ENCODE measurements at places on chromosomes 4 and X.
A peak's percentile ranks its signal among the peaks of the same experiment; 100 is the strongest.

DNA sequence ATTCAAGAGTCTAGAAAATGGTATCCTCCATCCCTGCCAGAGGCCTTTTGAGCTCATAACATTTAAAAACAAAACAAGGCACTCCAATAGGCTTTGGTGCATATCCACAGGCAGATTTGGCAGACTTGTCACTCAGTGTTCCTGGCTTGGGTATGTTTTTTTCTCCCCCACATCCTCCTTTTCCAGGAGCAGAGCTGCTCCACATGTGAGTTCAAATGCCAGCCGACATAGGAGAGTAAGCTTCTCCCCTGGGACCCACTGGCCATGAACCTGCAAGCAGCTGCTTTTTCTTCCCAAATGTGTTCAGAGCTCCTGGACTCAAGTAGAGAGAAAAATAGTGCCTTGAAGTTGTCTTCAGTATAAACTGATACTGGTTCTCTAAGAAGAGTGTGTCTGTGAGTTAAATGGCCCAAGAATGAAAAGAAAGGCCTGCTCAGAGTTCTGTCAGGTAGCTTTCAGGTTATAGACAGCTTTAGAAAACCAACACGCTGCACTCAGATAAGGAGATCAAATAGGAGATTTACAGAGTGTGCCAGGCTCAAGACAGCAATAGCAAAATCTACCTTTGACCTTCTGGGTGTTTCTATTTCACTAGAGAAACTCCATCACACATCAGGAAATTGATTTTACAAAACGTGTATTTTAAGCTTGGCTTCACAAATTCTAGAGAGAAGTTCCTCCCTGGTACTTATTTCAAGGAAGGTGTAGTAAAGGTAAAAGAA, 162.5 kb upstream of the GALNT7 start:
- no peak for DNase-seq
- peaks cover 35% of the 10 kb centered on the region for H3K27me3 ChIP-seq
- no peaks in the 10 kb centered on the region for H3K36me3 ChIP-seq
- H3K4me3 ChIP-seq = no peak overlapping the region
- H3K27ac ChIP-seq = no peak overlapping the region

DNA sequence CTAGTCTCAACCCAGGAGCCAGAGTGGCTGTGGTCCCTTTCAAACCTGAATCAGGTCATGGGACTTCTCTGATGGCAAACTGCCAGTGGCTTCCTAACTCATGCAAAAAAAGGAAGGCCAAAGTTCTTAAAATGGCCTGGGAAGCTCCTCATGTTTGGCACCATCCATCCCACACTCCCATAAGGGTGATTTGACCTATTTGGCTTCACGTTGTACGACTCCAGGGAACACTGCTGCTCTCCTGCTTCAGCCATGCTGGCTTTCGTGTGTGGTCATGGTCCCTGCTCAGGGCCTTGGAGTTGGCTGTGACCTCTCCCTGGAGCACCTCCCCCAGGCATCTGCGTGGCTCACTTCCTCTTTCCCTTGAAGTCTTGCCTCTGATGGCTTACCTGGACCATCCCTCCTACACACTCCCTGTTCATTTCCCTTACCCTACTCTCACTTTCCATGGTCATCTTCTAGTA, 12.8 kb upstream of the TMSB4X start:
- H3K36me3 ChIP-seq = no peaks in the 10 kb centered on the region

- no peaks in the 10 kb centered on the region for H3K27me3 ChIP-seq
- H3K4me1 ChIP-seq = peaks cover under 1% of the 10 kb centered on the region
- no peak for DNase-seq
- H3K36me3 ChIP-seq = no peaks in the 10 kb centered on the region
- H3K4me3 ChIP-seq = no peak overlapping the region
- H3K27ac ChIP-seq = no peak overlapping the region
Measured at GRCh38 chr4:5511791-5512190, 196.6 kb downstream of the EVC2 start.

GRCh38 chr4:98447648-98448047, 186.5 kb downstream of the RAP1GDS1 start:
- H3K36me3 ChIP-seq = peaks cover 3% of the 10 kb centered on the region
- no peak for DNase-seq
- no peak overlapping the region for H3K27ac ChIP-seq
- peaks cover 18% of the 10 kb centered on the region for H3K4me1 ChIP-seq
- no peaks in the 10 kb centered on the region for H3K27me3 ChIP-seq

- no peak overlapping the region for H3K27ac ChIP-seq
- no peaks in the 10 kb centered on the region for H3K36me3 ChIP-seq
- H3K4me3 ChIP-seq = no peak overlapping the region
- no peak for DNase-seq
- H3K4me1 ChIP-seq = no peaks in the 10 kb centered on the region
Measured at GRCh38 chr4:89572224-89572858, 264.6 kb downstream of the SNCA start.

DNA sequence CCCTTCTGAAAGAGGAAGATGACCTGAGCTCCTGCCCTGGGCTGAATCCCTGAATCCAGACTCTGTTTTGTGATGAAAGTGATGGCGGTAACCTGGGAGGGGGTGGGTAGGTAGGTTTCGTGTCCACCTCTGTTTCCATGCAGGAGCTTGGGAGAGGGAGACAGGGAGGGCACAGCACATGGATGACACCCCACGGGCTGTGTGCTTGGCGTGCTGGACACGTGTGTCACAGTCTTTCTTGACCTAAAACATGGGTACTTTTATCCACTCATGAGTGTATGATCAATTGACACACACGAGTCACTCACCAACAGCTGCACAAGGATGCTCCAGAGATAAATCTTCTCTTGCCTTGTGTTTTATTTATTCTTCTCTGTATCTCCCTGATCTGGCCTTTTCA, 111.5 kb downstream of the DHRSX start:
- H3K4me3 ChIP-seq = no peak overlapping the region
- H3K36me3 ChIP-seq = no peaks in the 10 kb centered on the region
- H3K27ac ChIP-seq = no peak overlapping the region
- H3K27me3 ChIP-seq = no peaks in the 10 kb centered on the region

DNA sequence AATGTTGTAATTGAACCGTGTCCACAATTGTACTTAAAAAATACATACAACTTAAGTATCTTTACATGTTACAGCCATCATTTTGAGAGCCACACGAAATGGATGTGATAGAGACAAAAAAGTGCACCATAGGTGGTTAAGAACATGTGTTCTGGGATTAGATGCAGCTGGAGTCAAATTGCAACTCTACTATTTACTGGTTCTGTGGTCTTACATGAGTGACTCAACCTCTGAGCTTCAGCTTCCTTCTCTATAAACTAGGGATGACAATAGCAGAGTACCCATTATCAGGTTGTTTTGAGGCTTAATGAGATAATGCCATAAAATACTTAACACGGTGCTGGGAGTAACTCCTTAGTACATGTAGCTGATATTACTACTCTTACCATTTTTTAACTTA, 130.4 kb downstream of the IDS start:
- H3K27ac ChIP-seq = no peak overlapping the region
- no peaks in the 10 kb centered on the region for H3K36me3 ChIP-seq
- peaks cover 17% of the 10 kb centered on the region for H3K4me1 ChIP-seq

GRCh38 chr4:180542445-180543100, 1700.6 kb upstream of the TENM3 start:
- H3K4me3 ChIP-seq = no peak overlapping the region
- no peak overlapping the region for H3K27ac ChIP-seq
- no peaks in the 10 kb centered on the region for H3K4me1 ChIP-seq
- H3K27me3 ChIP-seq = no peaks in the 10 kb centered on the region
- no peaks in the 10 kb centered on the region for H3K36me3 ChIP-seq
- DNase-seq = no peak

DNA sequence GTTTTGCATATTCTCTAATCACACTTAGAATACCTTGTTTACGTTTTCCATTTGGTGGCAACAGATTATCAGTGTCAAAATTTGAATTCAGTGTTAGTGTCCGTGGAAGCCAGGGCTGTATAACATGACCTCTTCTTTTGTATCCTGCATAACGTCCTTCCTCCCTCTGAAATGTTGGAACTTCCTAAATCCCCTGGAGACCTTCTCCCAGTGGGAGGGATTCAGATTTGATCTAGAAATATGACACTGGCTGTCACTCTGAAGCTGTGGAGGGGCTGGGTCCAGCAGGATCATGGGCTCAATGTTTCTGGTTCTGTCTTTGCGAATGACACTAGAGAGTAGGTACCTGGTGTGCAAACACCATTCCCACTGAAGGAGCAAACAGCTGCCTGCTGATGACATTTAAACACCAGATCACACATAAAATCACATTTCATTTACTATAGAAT, 850 bp upstream of the CXCL3 start:
- no peaks in the 10 kb centered on the region for H3K36me3 ChIP-seq
- DNase-seq = peak; percentile 20
- H3K4me3 ChIP-seq = peak overlapping the region; percentile 60
- H3K27me3 ChIP-seq = no peaks in the 10 kb centered on the region
- H3K27ac ChIP-seq = no peak overlapping the region

- no peaks in the 10 kb centered on the region for H3K27me3 ChIP-seq
- no peaks in the 10 kb centered on the region for H3K4me1 ChIP-seq
Measured at GRCh38 chr4:56093576-56093975, 144.8 kb downstream of the CEP135 start.

GRCh38 chrX:69538321-69538876, 34.3 kb downstream of the NALF2 start:
- H3K36me3 ChIP-seq = no peaks in the 10 kb centered on the region
- H3K27ac ChIP-seq = no peak overlapping the region
- H3K4me1 ChIP-seq = no peaks in the 10 kb centered on the region
- H3K4me3 ChIP-seq = no peak overlapping the region
- DNase-seq = peak; percentile 10
- H3K27me3 ChIP-seq = no peaks in the 10 kb centered on the region

GRCh38 chrX:20530406-20530921, 263.8 kb upstream of the RPS6KA3 start:
- no peak overlapping the region for H3K4me3 ChIP-seq
- DNase-seq = no peak
- peaks cover 5% of the 10 kb centered on the region for H3K4me1 ChIP-seq
- H3K27me3 ChIP-seq = no peaks in the 10 kb centered on the region
- no peak overlapping the region for H3K27ac ChIP-seq

- H3K27ac ChIP-seq = no peak overlapping the region
- H3K36me3 ChIP-seq = no peaks in the 10 kb centered on the region
- no peak for DNase-seq
- no peaks in the 10 kb centered on the region for H3K27me3 ChIP-seq
Measured at GRCh38 chrX:36543499-36543898, 464.7 kb upstream of the FAM47C start.

- DNase-seq = no peak
- H3K27ac ChIP-seq = no peak overlapping the region
- H3K4me1 ChIP-seq = no peaks in the 10 kb centered on the region
- no peak overlapping the region for H3K4me3 ChIP-seq
- no peaks in the 10 kb centered on the region for H3K36me3 ChIP-seq
Measured at GRCh38 chr4:184932343-184932742, 85.9 kb upstream of the HELT start.

DNA sequence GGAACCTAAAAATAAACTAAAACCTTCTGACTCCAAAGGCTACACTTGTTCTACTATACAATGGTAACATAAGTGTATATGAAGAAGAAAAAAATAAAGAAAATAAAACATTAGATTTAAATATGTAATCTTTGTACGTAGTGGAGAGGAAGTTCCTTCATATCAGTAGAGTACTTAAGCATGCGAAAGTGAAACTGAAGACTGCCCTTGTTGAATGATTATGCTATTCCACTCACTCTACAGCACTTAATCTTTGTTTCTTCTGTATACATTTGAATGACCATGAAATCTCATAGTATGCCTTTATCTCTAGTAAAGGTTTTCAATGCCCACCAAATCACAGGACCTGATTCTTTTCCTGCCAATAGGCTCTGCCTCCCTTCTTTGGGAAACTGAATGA, 78.9 kb downstream of the NDST3 start:
- H3K36me3 ChIP-seq = no peaks in the 10 kb centered on the region
- no peak for DNase-seq

GRCh38 chr4:62320612-62321011, 1120.5 kb downstream of the ADGRL3 start:
- no peak overlapping the region for H3K27ac ChIP-seq
- H3K4me3 ChIP-seq = no peak overlapping the region
- no peaks in the 10 kb centered on the region for H3K4me1 ChIP-seq
- no peaks in the 10 kb centered on the region for H3K27me3 ChIP-seq
- DNase-seq = no peak

DNA sequence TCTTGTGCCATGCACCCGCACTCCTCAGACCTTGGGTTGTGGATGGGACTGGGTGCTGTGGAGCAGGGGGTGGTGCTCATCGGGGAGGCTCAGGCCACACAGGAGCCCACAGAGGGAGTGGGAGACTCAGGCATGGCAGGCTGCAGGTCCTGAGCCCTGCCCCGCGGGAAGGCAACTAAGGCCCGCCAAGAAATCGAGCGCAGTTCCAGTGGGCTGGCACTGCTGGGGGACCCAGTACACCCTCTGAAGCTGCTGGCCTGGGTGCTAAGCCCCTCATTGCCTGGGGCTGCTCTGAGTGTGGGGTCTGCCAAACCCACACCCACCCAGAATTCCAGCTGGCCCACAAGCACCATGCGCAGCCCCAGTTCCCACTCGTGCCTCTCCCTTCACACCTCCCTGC, 450.5 kb upstream of the FGF16 start:
- H3K4me1 ChIP-seq = no peaks in the 10 kb centered on the region
- no peak overlapping the region for H3K4me3 ChIP-seq
- H3K36me3 ChIP-seq = no peaks in the 10 kb centered on the region
- no peak overlapping the region for H3K27ac ChIP-seq
- DNase-seq = no peak
- no peaks in the 10 kb centered on the region for H3K27me3 ChIP-seq

GRCh38 chr4:184693056-184693455, 40.8 kb downstream of the CENPU start:
- H3K4me1 ChIP-seq = peaks cover 7% of the 10 kb centered on the region
- H3K27ac ChIP-seq = no peak overlapping the region
- no peak for DNase-seq
- H3K4me3 ChIP-seq = no peak overlapping the region
- H3K36me3 ChIP-seq = peaks cover 55% of the 10 kb centered on the region

DNA sequence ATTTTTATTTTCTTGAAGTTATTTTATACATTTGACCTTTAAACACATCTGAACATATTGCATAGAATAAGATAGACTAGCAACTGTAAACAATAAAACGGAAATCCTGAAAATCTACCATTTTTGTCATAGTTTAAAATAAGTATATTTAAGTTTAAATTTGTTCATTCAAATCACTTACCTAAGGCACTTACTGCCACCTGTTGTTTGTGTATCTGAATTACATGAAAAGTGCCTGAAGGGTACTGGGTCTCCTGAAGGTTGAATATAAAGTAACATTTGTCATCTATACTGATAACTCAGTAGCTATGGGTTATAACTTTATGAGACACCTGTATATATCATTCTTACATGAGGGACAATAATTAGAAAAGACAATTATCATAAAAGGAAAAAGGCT, 38.6 kb downstream of the TRPC5 start:
- no peak for DNase-seq
- no peak overlapping the region for H3K4me3 ChIP-seq
- no peak overlapping the region for H3K27ac ChIP-seq
- H3K27me3 ChIP-seq = no peaks in the 10 kb centered on the region
- H3K36me3 ChIP-seq = no peaks in the 10 kb centered on the region

Data from SJSA1 (cell line).